ENCODE measurements at places on chromosomes 3 and 15.

GRCh38 chr15:43867096-43867495 lies 40.3 kb downstream of the WDR76 start:
- DNase-seq, result no peak

DNA sequence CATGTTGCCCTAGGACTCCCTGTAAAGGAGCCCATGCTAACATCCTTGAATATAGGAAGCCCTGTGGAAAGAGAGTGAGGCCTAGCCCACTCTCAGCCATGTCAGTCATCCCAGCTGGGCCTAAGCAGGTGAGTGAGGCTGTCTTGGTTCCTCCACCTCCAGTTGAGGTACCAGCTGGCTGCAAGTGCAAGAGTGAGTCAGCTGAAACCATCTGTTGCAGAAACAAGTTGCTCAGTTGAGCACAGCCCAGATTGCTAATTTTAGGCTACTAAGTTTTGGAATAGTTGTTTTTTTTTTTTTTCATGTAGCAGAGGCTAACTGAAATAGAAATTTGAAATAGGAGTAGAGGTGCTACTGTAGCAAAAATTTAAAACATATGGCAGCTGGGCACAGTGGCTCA lies 43.7 kb upstream of the ADPGK start:
- no peak for DNase-seq

DNA sequence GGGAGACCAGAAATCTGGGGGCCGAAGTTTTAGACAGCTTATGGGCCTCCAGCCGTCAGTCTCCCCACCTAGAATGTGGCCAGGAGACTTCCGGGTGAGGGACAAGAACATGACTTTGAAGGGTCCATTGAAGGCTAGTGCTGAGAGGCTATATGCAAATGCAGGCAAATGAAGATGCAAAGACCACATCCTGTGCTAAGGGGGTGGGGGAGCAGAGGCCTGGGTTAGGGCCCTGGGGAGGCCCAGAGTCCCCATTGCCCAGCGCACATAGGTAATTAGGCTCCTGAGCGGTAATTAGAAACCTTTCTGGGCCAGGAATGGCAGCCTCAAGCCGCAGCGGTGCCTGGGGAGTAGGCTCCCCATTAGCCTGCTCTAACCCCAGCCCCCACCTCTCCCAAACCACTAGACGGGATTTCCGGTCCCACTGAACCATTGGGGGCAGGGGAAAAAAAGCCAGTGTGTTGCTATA lies 6.8 kb downstream of the CSK start:
- no peak for DNase-seq

DNA sequence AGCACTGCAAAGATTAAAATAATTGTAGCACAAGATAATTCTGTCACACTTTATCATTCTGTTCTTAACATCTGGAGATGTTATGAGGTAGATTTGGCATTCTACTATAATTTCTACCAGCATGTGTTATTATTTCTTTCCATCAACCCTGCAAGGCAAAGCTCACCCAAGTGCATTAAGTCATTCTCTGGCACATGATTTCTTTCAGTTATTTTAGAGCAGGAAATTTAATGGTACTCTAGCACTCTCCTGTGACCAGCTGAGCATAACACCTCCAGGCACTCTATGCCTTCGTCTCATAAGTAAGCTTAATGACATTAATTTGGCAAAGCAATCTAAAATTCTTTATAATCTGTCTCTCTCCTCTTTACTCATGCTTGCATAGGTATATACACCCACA lies 300.2 kb upstream of the GPR149 start:
- peak; percentile 2 for DNase-seq

GRCh38 chr15:56929933-56930332 lies 11.5 kb downstream of the TCF12 start:
- DNase-seq, result peak; percentile 13

- DNase-seq, result peak; percentile 91
Measured at GRCh38 chr3:120438665-120439370, 12.0 kb downstream of the FSTL1 start.
